ENCODE measurements at places on chromosomes 3 and 15. TPM values are rescaled to one million over a fixed set of nuclear protein-coding genes. Genes with fewer than 3 reads are reported as not detected.
A peak's percentile ranks its signal among the peaks of the same experiment; 100 is the strongest.

ITGB5 gene
- total RNA-seq, result 95.1 TPM

GOLGA6C gene
- total RNA-seq, result not detected

AADACL2 gene
- total RNA-seq, result not detected

CPLX3 gene
- total RNA-seq, result not detected

NMNAT3 gene
- 4.6 TPM for total RNA-seq

ADAMTS17 gene
- total RNA-seq, result 6.2 TPM

DNA sequence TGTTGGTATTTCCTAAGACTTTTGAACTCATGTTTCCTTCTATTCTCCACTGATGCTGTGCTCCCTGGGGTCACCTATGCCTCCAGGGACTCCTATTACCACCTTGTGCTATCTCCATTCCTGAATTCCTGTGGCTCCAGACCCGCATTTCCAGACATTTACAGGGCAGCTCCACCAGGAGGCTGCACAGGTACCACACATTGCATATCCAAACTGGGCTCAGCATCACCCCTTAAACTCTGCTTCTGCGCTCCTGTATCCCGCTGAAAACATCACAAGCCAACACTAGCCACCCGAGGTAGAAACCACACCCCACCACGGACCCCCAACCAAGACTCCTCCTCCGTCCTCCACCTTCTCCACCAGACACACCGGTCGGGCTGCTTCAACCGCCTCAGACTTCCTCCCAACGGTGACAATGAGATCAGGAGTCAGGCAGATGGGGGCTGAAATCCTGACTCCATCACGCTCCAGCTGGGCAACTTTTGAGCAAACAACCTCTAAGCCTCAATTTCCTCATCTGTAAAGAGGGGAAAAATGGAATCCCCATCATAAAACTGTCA lies 10.4 kb downstream of the TNK2 start:
- H3K36me3 ChIP-seq, result no peaks in the 10 kb centered on the region
- H3K4me3 ChIP-seq, result no peak overlapping the region
- H3K27ac ChIP-seq, result no peak overlapping the region

- H3K36me3 ChIP-seq, result no peaks in the 10 kb centered on the region
- no peak overlapping the region for H3K4me3 ChIP-seq
- DNase-seq, result no peak
- no peaks in the 10 kb centered on the region for H3K4me1 ChIP-seq
- no peak overlapping the region for H3K27ac ChIP-seq
Measured at GRCh38 chr15:72813345-72814004, 29.9 kb upstream of the ADPGK start.

GRCh38 chr3:15815696-15816095 lies 17.9 kb upstream of the ANKRD28 start:
- no peak for DNase-seq
- H3K27ac ChIP-seq, result no peak overlapping the region
- no peak overlapping the region for H3K4me3 ChIP-seq
- H3K4me1 ChIP-seq, result peaks cover 8% of the 10 kb centered on the region

DNA sequence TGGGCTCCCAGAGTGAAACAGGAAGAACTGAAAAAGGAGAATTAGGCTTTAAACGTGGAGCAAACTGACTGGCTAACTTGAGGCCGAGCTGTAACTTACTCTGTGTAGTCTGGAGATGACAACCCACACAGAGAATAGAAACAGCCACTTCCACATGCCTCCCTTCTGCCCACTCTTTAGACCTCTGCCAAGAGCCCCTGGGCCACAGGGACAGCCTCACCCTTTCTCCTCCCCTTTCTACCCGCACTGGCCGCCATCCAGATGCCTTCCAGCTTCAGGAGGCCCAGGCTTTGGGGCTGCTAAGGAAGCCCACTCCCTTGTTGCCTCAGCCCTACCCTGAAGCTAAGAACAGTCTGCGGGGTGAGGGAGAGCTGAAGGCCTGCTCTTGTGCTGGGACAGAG lies 6.8 kb downstream of the ARHGAP31 start:
- DNase-seq, result peak; percentile 77
- H3K4me1 ChIP-seq, result peaks cover 74% of the 10 kb centered on the region
- H3K27me3 ChIP-seq, result no peaks in the 10 kb centered on the region
- H3K27ac ChIP-seq, result peak overlapping the region; percentile 43

DNA sequence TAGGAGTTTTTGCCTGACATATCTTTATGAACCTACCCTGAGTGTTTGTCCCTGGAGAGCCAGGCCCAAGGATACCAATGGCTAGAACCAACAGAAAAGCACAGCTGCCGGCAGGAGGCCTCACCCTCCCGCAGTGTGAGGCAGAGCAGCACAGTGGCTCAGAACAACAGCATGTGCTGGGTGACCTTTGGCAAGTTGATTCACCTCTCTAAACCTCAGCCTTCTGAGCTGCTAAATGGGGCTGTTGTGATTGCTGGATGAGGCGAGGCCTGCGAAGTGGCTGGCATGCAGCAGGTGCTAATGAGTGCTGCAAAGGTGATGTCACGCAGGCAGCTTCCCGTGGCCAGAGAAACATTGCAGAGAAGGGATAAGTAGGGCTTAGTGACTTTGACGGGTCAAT lies 23.3 kb downstream of the IDH2 start:
- DNase-seq, result no peak
- no peaks in the 10 kb centered on the region for H3K27me3 ChIP-seq
- H3K36me3 ChIP-seq, result peaks cover 54% of the 10 kb centered on the region
- H3K27ac ChIP-seq, result no peak overlapping the region

GRCh38 chr3:126435456-126436315 lies 40.0 kb downstream of the ZXDC start:
- H3K4me1 ChIP-seq, result no peaks in the 10 kb centered on the region
- H3K36me3 ChIP-seq, result peaks cover 44% of the 10 kb centered on the region
- no peak overlapping the region for H3K27ac ChIP-seq
- peak; percentile 52 for DNase-seq

DNA sequence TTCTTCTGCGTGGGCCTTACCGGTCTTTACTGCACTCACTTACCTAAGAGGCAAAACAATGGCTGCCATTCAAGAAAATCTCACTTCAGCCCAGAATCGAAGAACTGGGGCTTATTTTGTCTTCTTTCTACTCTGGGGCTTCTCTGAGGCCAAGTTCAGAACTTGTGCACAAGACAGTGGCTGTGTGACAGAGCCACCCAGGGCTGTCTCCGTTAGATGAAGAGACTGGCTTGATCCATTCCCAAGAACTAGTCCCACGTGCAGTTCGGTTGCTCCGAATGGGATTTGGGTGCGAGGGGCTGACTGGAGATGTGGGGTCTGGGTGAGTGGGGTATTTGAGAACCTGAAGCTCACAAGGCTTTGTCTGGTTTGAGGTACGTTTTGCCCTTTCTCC lies 795 bp upstream of the TCF12 start:
- peaks cover 11% of the 10 kb centered on the region for H3K36me3 ChIP-seq
- DNase-seq, result no peak
- no peaks in the 10 kb centered on the region for H3K27me3 ChIP-seq
- peak overlapping the region; percentile 93 for H3K27ac ChIP-seq
- peak overlapping the region; percentile 86 for H3K4me3 ChIP-seq
- peaks cover 26% of the 10 kb centered on the region for H3K4me1 ChIP-seq

Data from upper lobe of right lung (tissue), 1 donor.